ENCODE measurements at places on chromosomes 2 and 18.

DNA sequence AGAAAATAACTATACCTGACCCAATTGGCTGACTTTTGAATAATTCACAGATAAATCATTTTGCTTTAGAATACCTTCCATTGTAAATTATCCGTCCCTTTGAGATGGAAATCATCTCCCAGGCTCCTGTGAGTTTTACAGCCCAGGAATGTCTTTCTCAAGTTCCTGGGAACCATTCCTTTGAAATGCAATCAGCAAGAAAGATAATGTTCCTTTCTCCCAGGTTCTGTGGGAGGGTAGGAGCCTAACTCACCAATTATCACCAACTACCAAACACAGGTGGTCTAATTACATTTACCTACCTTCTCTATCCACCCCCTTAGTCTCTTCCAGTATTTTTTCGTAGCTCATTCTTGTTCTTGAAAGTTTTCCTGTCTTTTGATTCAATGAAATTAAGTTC is 1016.0 kb downstream of the SOCS6 start:
- no peak for DNase-seq

- no peak for DNase-seq
Observed at GRCh38 chr2:160425434-160426151, 68.0 kb downstream of the RBMS1 start.

GRCh38 chr2:71933467-71934319 is 214.0 kb downstream of the CYP26B1 start:
- DNase-seq, result no peak

- DNase-seq, result no peak
Observed at GRCh38 chr2:114461116-114461515, 18.7 kb downstream of the DPP10 start.

GRCh38 chr2:2646433-2647051 is 315.5 kb upstream of the MYT1L start:
- no peak for DNase-seq

DNA sequence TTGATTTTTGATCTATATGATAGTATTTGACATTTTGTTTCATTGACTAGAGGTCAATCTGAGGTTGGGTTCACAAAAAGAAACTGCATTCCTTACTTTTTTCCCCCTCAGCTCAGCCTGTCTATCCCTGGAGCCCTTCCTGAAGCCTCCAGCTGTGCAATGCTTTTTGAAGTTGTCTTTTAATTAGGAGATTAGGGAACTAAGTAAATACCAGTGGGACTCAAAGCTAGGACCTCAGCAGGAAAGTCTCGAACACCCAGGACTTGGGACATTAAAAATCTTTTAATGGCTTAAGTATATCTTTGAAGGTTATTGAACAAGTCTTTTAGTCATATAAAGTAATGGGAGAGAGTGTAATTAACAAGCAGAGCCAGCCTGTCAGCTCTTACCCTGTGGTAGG is 220.2 kb downstream of the PDE11A start:
- no peak for DNase-seq

DNA sequence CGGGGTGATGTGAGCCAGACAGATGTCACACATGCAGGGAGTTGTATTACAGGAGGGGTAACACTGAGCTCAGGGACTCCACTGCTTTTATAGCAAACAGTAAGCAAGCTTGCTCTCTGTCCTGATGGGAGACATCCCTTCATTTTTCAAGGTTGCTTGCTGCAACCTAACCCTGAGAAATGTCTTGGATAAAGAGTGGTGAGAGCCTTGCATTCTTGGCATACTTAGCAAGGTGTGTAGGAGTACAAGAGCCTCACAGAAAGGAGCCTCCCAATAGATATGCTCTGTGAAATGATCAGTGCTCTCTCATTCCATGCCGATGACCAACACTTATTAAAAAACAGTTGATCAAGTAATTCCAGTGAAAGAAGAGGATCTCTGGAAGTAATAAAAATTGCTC is 8.1 kb downstream of the PFN4 start:
- DNase-seq, result no peak

- no peak for DNase-seq
Observed at GRCh38 chr18:1510542-1511179, 606.0 kb downstream of the ADCYAP1 start.

DNA sequence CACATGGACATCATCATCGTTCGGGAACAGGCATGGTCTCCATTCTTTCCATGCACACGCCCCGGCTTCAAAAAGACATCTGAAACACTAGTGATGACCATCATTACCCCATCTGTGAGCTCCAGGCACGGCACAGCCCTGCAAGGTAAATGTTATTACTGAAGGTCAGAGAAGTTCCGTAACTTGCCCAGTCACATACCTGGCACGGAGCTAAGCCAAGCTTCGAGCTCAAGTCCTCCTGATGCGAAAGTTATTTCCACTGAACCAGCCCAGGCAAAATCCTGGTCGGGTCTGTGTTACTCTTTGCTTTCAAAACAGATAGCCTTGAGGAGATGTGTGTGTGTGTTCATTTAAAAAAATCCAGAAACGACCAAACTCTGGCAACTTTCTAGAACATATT is 22.8 kb downstream of the FHL2 start:
- peak; percentile 32 for DNase-seq

GRCh38 chr18:33670029-33670428 is 92.0 kb downstream of the ASXL3 start:
- no peak for DNase-seq

- no peak for DNase-seq
Observed at GRCh38 chr18:53380063-53380639, 844.3 kb downstream of the MBD2 start.

DNA sequence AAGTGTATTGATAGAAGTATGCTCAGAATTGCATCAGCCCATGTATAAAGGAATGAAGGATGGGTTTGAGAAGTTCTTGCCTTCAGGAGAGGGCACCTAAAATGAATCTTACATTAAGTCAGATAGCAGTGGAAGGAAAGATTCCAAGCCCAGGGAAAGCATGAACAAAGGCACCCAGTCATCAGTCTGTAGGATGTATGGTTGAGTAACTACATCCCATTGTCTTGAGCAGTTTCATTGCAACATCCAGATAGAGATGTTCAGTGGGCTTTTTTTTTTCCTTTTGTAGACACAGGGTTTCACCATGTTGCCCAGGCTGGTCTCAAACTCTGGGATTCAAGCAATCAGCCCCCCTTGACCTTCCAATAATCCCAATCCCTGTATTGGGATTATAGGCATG is 80.7 kb downstream of the ARHGAP28 start:
- DNase-seq, result no peak

Measured in chondrocyte (in vitro differentiated cells).